Natural killer cell treated with Interleukin-12 subunit alpha and Interleukin-12 subunit beta and Interleukin-15 and Interleukin-18, amount 100 ng/mL, for 72 hours (primary cell): ENCODE measurements at places on chromosomes 3 and 15. TPM values are rescaled to one million over a fixed set of nuclear protein-coding genes. Genes with fewer than 3 reads are reported as not detected.

DNA sequence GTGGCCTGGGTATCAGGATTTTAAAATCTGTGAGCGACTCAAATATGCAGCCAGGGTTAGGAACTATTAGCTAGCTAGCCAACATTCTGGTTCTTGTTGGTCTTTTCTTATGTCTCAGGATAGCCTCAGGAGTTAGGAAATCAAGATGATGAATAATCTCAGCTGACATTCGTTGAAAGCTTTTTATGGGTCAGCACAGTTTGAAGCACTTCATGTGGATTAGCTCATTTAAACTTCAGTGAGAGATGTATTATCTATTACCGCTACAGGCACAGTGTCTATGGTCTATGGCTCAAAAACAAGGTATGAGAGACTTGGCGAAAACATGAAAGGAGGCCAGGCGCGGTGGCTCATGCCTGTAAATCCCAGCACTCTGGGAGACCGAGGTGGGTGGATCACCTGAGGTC lies 187.5 kb upstream of the THRB start:
- no peak overlapping the region for H3K4me3 ChIP-seq
- no peaks in the 10 kb centered on the region for H3K36me3 ChIP-seq
- H3K27ac ChIP-seq: no peak overlapping the region
- peaks cover 51% of the 10 kb centered on the region for H3K27me3 ChIP-seq
- peaks cover 23% of the 10 kb centered on the region for H3K4me1 ChIP-seq

DNA sequence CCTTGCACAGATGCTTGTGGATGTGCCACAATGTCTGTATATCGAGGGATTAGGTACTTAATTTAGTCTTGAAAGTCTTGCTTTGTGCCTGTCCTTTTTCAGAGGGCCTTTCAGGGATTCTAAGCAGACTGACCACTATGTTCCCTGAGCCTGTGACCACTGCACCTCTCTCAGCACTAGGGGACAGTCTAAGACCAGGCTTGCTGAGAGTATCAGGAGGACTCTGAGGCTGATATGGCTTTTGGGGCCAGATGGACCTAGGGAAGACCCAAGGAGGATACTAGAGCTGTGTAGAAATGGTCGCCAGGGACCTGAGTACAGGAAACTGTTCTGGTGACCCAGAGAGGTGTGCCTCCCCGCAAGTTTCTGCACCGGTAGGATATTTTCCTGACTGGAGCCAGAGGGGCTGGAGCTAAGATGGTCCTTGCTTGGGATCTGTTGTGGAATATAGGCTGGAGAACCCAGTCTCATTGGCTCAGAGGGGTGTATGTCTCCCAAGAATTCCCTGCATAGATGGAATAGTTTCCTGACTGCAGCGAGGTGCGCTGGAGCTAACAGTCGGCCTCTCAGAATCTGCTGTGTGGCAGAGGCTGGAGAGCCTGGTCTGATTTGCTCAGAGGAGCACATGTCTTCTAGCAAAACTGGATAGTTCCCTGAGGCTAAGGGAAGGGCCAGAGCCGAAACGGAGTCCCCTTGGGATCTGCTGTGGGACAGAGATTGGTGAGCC lies 213.2 kb upstream of the DCBLD2 start:
- no peaks in the 10 kb centered on the region for H3K27me3 ChIP-seq
- no peaks in the 10 kb centered on the region for H3K4me1 ChIP-seq
- no peaks in the 10 kb centered on the region for H3K36me3 ChIP-seq
- no peak overlapping the region for H3K4me3 ChIP-seq

- H3K4me3 ChIP-seq: no peak overlapping the region
- peaks cover 23% of the 10 kb centered on the region for H3K27me3 ChIP-seq
- no peak overlapping the region for H3K27ac ChIP-seq
Observed at GRCh38 chr3:43759297-43759782, 68.6 kb downstream of the ABHD5 start.

DNA sequence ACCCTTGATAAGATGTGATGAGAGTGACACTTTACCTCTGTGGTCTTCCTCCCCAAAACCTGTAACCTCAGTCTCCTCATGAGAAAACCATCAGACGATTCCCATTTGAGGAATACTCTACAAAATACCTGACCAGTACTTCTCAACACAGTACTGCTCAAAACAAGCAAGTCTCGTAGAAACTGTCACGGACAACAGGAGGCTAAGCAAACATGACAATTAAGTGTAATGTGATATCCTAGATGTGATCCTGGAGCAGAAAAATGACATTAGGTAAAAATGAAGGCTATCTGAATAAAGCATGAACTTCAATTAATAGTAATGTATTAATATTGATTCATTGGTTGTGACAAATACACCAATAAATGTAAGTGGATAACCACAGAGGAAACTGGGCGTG lies 113.6 kb downstream of the CACNA2D3 start:
- DNase-seq: no peak
- no peaks in the 10 kb centered on the region for H3K36me3 ChIP-seq
- H3K27ac ChIP-seq: no peak overlapping the region
- H3K27me3 ChIP-seq: peaks cover 15% of the 10 kb centered on the region

- H3K36me3 ChIP-seq: no peaks in the 10 kb centered on the region
- no peak overlapping the region for H3K4me3 ChIP-seq
- no peak for DNase-seq
- H3K4me1 ChIP-seq: no peaks in the 10 kb centered on the region
- no peaks in the 10 kb centered on the region for H3K27me3 ChIP-seq
Observed at GRCh38 chr3:104892044-104892443, 474.7 kb upstream of the ALCAM start.

DNA sequence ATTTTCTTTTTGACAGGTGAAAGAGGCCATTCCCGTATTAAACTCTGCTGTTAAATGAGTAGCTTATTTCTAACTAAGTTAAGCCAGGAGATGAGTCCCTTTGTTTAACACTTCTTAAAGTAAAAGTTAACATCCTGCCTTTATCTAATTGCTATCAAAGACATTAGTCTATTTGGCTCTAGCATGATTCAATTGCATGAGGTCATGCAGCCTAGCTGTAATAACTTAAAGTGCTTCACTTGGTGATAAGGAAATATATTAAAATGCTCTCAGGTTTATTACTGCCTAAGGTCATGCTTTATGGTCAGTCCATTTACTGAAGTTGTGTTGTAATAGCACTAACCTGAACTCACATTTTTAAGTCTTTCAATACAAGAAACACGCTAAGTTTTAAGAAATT lies 82.3 kb upstream of the MLF1 start:
- H3K36me3 ChIP-seq: no peaks in the 10 kb centered on the region
- H3K27me3 ChIP-seq: no peaks in the 10 kb centered on the region
- H3K4me3 ChIP-seq: no peak overlapping the region
- no peak overlapping the region for H3K27ac ChIP-seq

The IL12A gene
- total RNA-seq: 0.31 TPM
